Suprapubic skin (tissue), 4 donors: ENCODE measurements at places on chromosomes 5 and 9.
A peak's percentile ranks its signal among the peaks of the same experiment; 100 is the strongest.

DNA sequence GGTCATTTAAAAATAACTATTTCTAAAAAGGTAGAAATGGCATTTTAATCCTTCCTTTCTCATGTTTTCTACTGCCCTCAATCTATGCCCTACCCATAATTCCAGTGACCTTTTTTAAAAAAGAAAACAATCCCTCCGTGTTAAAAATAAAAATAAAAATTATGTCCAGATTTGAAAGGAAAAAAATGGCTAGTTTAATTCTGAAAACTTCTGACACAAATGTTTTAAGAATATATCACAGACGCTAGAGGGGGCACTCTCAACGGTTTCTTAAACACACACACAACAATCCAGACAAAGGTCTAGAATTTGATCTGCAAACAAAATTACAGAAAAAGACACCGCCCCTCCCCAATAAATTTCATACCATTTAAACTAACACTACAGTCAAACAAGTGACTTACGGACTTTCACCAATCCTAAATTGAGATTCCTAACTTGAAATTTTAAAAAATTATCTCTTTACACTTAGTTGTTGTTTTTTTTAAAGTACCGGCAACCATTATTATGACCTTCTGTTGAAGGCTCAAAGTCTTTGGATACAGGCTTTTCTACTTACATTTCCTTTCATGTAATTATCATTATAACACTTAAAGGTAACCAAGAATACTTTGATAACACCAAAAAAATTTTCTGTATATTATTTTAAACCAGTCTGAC lies 38.2 kb downstream of the CLINT1 start:
- DNase-seq = no peak

DNA sequence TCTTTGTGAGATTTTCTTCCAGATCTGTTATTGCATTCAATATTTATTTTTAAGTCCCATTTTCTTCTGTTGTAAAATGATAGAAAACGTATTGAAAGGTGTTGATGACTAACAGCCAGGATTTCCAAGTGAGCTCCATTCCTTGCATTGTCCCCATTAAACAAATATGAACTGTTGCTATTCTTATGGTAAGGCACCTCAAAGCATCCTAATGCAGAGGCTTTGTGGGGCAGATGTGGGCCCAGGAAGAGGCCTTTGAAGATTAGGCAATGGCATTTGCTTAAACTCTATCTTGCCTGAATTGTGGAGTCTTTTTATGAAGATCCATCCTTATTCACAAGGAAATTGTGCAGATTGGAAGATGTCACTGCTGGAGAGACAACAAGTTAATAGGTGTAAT lies 38.9 kb downstream of the NTRK2 start:
- DNase-seq = no peak

DNA sequence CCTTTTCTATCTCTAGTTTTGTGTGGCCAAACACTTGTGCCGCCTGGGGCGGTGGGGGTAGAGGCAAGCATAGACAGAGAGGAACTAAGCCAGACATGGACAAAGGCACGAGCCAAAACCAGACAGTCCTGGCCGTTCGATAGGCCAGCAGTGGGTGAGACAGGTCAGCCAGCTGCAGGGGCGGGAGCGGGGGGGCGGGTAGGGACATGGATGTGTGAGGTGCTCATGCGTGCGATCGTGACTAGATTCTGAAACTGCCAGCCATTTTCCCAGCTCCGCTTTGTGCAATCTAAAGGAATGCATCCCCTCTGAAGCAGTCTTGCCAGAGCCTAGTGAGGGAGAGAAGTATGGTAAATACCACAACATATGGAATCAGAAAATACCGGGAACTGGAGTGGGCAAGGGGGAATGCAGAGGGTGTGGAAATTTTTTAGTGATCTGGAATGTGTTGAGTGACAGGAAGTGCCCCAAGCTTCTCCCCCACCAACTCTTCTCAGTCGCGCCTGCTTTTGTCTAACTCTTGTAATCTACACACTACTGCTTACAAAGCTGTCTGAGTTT lies 111.9 kb downstream of the NR6A1 start:
- peak; percentile 82 for DNase-seq

DNA sequence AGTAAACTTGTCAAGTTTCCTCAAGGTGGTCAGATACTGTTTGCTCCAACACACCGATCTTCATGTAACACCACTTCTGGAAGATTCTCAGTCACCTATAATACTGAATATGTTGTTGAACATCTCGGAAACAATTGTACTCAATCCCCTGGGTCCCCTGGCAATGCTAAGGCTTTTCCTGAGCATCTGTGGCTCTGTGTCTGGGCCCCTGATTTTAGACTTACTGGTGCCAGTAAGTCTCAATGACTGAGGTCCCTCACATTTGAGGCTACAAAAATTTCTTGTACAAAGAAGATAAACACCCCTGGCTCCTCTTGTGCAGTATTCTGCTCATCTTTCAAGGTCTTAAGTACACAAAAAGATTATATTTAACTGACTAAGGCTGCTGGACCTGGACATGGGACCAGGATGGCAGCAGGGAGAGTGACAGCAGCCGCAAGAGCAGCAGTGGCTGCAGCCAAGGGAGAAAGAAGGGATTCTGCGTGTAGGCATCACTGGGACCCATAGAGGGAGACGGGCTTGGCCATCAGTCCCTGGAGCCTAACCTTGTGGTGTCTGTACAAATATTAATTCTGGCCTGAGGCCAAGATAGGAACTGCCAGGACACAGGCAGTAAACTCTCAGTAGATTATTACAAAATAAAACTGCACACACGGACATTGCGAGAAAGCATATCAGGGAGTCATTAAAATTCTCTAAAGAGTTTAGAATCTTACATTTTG lies 49.0 kb upstream of the TNPO1 start:
- no peak for DNase-seq

DNA sequence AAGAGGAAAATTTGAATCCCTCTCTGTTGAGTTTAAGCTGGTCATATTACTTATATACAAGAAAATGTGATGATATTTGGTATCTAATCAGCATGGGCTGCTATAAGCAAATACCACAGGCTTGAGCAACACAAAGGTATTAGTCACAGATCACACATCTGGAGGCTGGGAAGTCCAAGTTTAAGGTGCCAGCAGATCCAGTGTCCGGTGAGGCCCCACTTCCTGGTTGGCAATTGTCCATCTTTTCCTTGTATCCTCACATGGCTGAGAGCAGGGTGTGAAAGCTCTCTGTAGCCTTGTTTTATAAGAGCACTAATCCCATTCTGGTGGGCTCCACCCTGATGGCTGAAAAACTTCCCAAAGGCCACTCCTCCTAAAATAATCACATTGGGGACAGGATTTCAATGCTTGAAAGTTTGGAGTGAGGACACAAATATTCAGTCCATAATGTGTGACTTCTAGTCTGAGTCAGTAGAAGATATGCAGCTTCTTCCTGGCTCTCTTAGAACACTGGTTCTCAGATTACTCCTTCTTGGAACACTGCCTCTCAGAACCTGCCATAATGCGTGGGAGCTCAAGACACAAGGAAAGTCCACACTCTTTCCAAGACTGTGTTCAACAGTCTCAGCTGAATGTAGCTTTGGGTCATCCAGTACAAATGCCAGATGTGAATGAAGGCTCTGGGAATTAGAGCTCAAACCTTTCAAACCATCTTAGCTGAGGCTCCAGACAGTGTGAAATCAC lies 124.1 kb downstream of the PRDM9 start:
- DNase-seq = no peak

- no peak for DNase-seq
Observed at GRCh38 chr5:57470339-57470738, 12.3 kb downstream of the ACTBL2 start.

- no peak for DNase-seq
Observed at GRCh38 chr5:94544031-94544650, 74.3 kb downstream of the KIAA0825 start.

DNA sequence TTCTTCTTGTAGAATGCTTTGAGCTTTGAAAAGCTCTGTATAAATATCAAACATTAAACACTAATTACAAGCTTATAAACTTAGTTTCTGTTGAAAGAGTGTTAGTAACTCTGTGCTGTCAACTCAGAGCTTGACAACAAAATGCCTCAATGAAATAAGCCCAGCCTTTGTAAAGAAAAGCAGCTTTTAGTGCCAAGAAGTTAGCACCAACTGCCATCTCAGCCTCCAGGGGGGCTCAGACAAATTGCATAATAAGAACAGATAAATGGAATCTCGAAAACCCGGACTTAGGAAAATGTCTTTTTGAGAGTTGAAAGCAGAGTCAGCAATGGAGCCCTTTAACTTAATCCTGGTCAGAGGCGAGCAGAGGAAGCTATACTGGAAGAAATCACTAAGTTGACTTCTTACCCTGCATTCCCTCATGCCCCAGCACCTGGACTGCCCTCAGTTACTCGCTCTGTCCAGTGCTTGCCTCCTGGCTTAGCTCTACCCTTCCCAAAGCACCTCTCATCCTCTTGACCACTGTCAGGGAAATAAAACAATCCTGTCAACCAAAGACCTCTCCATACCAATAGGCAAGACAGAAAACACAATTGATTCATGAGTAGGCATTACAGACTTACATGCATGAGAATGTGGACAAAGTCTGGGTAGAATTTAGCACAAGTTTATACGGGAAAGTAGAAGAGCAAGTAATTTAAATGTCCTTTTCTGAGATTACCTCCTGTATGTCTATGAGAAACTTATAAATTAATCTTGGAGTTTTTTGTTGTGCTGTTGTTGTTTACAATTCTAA lies 352.7 kb downstream of the ZNF608 start:
- no peak for DNase-seq

- DNase-seq = no peak
Observed at GRCh38 chr5:96729156-96729555, 67.0 kb downstream of the CAST start.

DNA sequence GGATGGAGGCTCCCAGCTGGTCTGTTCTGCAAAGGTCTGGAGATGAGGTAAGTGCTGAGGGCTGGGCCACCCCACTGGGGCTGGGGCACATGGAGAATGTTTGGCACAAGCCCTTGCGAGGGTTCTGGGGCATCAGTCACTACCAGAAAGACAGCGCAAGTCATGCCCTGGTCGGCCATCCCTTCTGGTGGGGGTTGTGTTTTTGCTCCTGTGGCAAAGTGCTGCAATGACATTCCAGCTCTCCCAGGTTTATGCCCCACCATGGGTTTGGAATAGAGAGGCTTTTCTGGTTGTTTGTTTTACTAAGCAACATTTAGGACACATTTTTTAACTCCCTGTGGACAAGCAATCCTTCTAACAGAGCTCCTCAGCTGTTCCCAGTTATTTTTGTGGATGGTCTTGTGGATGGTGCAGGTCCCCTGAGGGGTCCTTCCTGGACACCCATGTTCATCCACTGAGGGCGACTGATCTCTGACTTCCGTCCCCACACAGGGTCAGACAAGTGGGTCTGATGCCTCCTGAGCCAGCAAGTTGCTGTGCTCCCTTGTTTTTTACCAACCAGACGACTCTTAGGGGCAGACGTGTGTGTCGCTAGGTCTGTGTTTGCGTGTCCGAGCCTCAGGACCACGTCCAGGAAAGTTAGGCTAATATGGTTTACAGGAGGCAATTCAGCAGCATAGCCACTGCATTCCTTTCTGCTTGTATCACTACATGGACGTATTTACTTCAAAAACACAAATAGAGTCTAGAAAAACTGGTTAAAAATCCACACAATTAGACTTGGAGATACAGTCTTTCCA lies 64.9 kb upstream of the ECM2 start:
- no peak for DNase-seq

GRCh38 chr9:3931058-3931457 lies 368.8 kb downstream of the GLIS3 start:
- no peak for DNase-seq

DNA sequence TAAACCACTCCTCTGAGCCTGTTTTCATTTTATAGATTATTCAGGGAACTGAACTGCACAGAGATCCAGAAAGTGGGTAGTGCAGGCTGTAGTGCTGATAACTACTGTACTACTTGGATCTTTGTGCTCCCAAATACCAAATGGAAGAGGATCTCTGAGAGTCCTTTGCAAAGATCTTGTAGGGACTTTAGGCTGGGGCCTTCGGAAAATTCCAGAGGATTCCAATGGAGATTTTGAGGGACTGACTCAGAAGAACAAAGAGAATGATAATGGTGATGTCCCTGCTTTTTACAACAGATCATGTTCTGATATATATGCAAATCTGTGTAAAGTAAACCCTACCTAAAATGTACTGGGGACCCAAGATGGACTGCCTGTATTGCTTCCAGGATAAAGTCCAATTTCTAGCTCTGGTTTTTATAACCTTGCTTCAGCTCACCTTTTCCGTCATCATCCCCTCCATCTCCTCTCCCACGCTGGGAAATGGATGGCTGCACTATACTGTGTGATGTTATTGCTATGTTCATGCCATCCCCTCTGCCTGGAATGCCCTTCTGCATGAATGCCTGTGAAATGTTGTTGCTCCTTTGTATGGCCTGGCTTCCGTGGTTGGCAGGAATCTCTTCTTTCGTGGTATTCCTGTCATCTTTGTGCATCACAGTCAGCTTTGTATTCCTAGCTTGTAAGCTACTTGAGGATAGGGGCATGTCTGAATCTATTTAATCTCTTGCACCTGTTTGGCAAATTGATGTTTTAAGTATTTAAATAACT lies 9.7 kb upstream of the PSMD5 start:
- DNase-seq = no peak

DNA sequence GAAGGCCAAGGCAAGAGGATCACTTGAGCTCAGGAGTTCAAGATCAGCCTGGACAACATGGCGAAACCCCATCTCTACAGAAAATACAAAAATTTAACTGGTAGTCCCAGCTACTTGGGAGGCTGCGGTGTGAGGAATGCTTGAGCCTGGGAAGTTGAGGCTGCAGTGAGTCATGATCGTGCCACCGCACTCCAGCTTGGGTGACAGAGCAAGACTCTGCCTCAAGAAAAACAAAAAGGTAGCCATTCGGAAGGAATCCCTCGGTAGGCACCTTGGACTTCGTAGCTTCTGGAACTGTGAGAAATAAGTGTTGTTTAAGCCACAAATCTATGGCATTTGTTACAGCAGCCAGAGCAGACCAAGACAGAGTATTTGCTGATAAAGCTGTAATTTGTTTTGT lies 174.2 kb downstream of the DCP2 start:
- no peak for DNase-seq

- DNase-seq = no peak
Observed at GRCh38 chr9:69109152-69109551, 64.9 kb upstream of the TJP2 start.

DNA sequence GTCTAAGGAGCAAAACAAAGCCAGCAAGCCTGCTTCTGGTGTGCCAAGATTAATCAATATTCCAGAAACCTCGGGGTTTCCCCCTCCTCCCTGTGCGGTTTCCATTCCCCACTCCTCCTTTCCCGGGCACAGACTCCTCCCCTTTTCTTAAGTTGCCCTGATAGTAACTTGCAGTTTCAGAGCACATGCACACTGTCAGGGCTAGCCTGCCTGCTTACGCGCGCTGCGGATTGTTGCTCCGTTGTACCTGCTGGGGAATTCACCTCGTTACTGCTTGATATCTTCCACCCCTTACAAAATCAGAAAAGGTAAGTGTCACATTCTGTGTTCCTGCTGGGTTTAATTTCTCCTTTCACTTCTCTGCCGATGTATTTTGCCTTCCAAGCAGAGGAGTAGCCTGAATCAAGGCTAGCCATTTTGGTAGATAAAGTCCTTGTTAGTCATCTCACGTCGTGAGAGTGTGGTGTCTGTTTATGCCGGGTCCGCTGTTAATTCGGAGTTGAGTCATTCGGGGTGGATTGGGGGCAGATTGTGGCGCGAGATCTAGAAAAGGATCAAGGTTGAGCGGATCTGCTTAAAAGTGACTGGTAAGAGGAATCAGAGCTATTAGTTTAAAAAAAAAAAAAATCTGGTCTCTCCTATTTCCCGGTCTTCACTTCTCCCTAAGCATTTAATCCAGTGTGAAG lies at the start of gene SLC1A3:
Gene SLC1A3 (plus strand): TSS at position 179 of the 686 bp plus-strand sequence. CDS start 1,818 bp downstream, outside the sequence.
- DNase-seq = peak; percentile 71

GRCh38 chr5:115816226-115817081 lies at the start of gene CDO1:
Gene CDO1, minus strand, starts transcription at chr5:115816659. Its CDS starts 262 bp downstream, at chr5:115816397.
- DNase-seq = peak; percentile 70

- no peak for DNase-seq
Observed at GRCh38 chr5:168174376-168174775, 117.1 kb upstream of the WWC1 start.

- DNase-seq = no peak
Observed at GRCh38 chr5:109506556-109506955, 96.8 kb upstream of the PJA2 start.
